ENCODE measurements at places on chromosomes 4 and X. TPM values are rescaled to one million over a fixed set of nuclear protein-coding genes. Genes with fewer than 3 reads are reported as not detected.

Gene SPARCL1
- not detected for total RNA-seq

Gene GAGE12F
- not detected for total RNA-seq

Gene GRK4
- 2.6 TPM for total RNA-seq

Gene CENPVL2
- total RNA-seq, result not detected

Measured in MG63 (cell line).